Thymus (tissue), 14 donors: ENCODE measurements at places on chromosomes 5 and 9. TPM values are rescaled to one million over a fixed set of nuclear protein-coding genes. Genes with fewer than 3 reads are reported as not detected.

DNA sequence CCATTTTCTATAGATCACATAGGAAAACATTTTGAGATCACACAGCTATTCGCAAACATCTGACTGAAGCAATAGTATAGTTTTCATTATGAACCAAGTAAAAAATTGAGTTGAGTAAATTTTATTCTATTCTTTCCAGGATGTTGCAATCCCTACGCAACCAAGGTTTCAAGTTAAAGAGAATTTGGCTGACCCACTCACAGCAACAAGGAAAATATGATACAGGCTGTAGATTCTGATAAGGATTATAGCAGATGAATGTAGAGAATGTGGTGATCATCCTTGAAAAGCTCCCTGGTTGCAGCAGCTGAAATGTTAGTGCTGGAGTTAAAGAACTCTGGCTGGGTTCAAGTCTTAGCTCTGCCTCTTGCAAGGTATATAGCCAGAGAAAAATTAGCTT lies 4.7 kb downstream of the ABCA1 start:
- no peak overlapping the region for H3K27ac ChIP-seq
- peaks cover 19% of the 10 kb centered on the region for H3K4me1 ChIP-seq
- DNase-seq, result no peak
- no peaks in the 10 kb centered on the region for H3K36me3 ChIP-seq

GRCh38 chr5:139814704-139815280 lies 19.2 kb downstream of the PSD2 start:
- no peak for DNase-seq
- no peaks in the 10 kb centered on the region for H3K36me3 ChIP-seq
- no peak overlapping the region for H3K27ac ChIP-seq
- no peak overlapping the region for H3K4me3 ChIP-seq
- H3K4me1 ChIP-seq, result no peaks in the 10 kb centered on the region

GRCh38 chr9:4489562-4489918 lies 728 bp upstream of the SLC1A1 start:
- H3K27me3 ChIP-seq, result peaks cover 37% of the 10 kb centered on the region
- H3K4me1 ChIP-seq, result no peaks in the 10 kb centered on the region
- no peak for DNase-seq
- no peaks in the 10 kb centered on the region for H3K36me3 ChIP-seq

DNA sequence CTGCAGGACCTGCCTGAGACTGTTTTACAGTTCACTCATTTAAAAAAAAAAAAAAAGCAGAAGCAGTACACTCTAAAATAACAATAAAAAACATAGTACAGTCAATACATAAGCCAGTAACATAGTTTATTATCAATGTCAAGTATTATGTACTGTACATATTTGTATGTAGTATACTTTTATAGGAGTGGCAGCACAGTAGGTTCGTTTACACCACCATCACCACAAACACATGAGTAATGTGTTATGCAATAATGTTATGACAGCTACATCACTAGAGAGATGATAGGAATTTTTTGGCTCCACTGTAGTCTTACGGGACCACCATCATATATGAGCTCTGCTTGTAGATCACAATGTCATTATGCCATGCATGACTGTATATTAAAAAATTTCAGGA lies 462.8 kb downstream of the ISL1 start:
- no peaks in the 10 kb centered on the region for H3K4me1 ChIP-seq
- H3K27me3 ChIP-seq, result no peaks in the 10 kb centered on the region
- no peak for DNase-seq

DNA sequence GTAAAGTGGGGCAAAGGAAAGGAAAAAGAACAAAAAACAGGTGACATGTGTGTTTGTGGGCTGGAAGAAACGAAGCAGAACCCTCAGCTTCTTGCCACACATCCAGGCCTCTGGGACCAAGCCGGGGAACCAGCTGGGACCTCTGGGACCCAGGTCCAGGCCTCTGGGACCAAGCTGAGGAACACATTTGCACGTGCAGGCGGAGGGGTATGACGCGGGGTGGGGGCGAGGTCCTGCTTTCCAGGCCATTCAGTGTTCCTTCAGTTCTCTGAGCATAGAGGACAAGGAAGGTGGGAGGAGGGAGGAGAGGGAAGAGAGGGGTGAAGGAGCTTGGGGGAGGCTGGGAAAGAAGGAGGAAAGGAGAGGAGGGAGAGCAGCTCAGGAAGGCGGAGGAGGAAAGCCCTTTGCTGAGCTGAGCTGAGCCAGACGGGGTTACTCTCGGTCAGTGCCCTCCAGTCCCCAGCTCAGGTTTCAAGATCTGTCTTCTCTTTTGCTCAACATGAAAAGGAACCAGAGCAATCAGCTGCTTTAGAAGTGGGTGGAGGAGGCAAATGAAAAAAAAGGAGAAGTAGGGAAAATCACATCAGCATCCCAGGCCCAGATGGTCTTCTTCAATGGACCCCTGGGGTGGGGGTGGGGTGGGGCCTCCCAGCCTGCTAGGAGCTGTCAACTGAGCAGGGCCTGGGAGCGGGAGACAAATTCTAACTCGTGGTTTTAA lies 59.1 kb downstream of the ABCA1 start:
- H3K4me1 ChIP-seq, result peaks cover 2% of the 10 kb centered on the region
- peaks cover 67% of the 10 kb centered on the region for H3K36me3 ChIP-seq
- H3K27me3 ChIP-seq, result no peaks in the 10 kb centered on the region
- DNase-seq, result no peak

GRCh38 chr9:71814815-71815214 lies 46.5 kb upstream of the CEMIP2 start:
- no peaks in the 10 kb centered on the region for H3K27me3 ChIP-seq
- H3K27ac ChIP-seq, result no peak overlapping the region
- no peaks in the 10 kb centered on the region for H3K36me3 ChIP-seq
- H3K4me1 ChIP-seq, result no peaks in the 10 kb centered on the region
- no peak for DNase-seq

GRCh38 chr5:142473038-142473437 lies 148.2 kb upstream of the SPRY4 start:
- no peak overlapping the region for H3K4me3 ChIP-seq
- no peaks in the 10 kb centered on the region for H3K4me1 ChIP-seq
- H3K27me3 ChIP-seq, result no peaks in the 10 kb centered on the region
- H3K36me3 ChIP-seq, result no peaks in the 10 kb centered on the region
- H3K27ac ChIP-seq, result no peak overlapping the region
- DNase-seq, result no peak

- no peak for DNase-seq
- H3K27me3 ChIP-seq, result no peaks in the 10 kb centered on the region
- H3K4me1 ChIP-seq, result no peaks in the 10 kb centered on the region
Observed at GRCh38 chr5:89983216-89983615, 426.3 kb downstream of the CETN3 start.

- H3K27me3 ChIP-seq, result no peaks in the 10 kb centered on the region
- H3K4me1 ChIP-seq, result no peaks in the 10 kb centered on the region
- H3K4me3 ChIP-seq, result no peak overlapping the region
- no peaks in the 10 kb centered on the region for H3K36me3 ChIP-seq
Observed at GRCh38 chr5:59992206-59992605, 98.7 kb upstream of the PDE4D start.

- H3K4me1 ChIP-seq, result no peaks in the 10 kb centered on the region
- H3K27ac ChIP-seq, result no peak overlapping the region
- no peaks in the 10 kb centered on the region for H3K27me3 ChIP-seq
- H3K4me3 ChIP-seq, result no peak overlapping the region
- no peaks in the 10 kb centered on the region for H3K36me3 ChIP-seq
Observed at GRCh38 chr5:57716661-57717060, 234.1 kb upstream of the ACTBL2 start.

- H3K27me3 ChIP-seq, result no peaks in the 10 kb centered on the region
- H3K4me1 ChIP-seq, result peaks cover 5% of the 10 kb centered on the region
- no peak overlapping the region for H3K4me3 ChIP-seq
- no peak for DNase-seq
- H3K27ac ChIP-seq, result no peak overlapping the region
Observed at GRCh38 chr9:99154356-99154755, 49.4 kb downstream of the TGFBR1 start.

DNA sequence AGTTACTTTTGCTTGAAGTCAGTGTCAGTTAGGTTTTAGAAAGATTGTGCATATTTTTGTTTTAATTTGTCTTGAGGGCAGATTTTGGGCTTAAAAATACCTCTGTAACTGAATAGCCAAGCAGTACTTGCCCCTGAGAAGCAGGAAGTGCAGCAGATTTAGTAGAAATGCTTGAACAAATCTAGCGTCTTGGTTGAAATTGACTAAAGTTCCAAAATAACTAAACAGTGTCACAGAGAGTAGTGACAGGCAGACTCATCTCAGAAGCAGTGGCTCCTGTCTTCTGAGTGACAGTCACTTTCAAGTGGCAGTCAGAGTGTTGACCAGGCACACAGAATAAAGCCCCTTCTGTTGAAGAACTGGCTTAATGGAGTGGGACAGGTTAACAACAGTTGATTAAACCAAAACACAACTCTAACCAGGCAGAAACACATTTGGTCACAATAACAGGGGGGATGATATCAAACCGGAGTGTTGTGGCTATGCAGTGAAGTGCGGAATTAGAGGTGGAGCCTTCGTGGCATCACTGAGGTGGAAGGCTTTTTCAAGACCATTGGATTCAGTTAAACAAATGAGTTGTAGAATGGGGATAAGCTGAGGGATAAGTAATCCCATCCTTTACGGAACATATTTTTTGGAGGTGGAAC lies 29.1 kb downstream of the TRIO start:
- peaks cover 39% of the 10 kb centered on the region for H3K4me1 ChIP-seq
- no peaks in the 10 kb centered on the region for H3K27me3 ChIP-seq
- peak overlapping the region; percentile 73 for H3K27ac ChIP-seq
- DNase-seq, result peak; percentile 48

DNA sequence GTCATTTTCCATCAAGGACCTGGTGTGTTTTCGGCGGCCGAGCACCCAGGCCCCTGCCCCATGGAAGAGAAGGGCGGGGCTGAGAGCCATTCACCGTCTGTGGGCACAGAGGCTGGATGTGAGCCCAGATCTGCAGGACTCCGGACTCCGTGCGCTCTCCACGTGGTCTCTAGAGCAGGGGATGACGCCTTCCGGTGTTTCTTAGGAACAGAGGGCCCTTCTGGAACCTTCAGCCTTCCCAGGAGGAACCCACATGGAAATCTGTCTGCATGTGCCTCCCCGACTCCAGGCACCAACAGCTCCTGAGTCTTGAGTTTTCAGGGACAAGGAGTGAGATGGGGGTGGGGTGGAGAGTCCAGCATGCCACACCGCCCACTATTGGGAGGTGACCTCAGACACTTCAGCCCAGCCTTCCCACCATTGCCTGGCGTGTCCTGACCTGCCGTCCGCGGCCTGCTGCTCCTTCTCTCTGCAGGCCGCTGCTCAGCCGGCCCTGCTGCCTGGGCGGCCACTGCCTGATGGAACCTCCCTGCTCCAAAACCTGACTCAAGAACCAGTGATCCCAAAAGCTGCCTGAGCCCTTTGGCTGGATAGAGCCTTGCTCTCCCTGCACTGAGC lies 2.4 kb upstream of the RXRA start:
- H3K36me3 ChIP-seq, result no peaks in the 10 kb centered on the region
- H3K27me3 ChIP-seq, result peaks cover 60% of the 10 kb centered on the region
- peaks cover 6% of the 10 kb centered on the region for H3K4me1 ChIP-seq
- H3K4me3 ChIP-seq, result no peak overlapping the region

- H3K27ac ChIP-seq, result peak overlapping the region; percentile 14
- H3K27me3 ChIP-seq, result no peaks in the 10 kb centered on the region
- DNase-seq, result no peak
Observed at GRCh38 chr9:112012026-112012902, 115.7 kb downstream of the UGCG start.

GRCh38 chr5:176355400-176356178 lies 6.0 kb downstream of the KIAA1191 start:
- no peaks in the 10 kb centered on the region for H3K27me3 ChIP-seq
- H3K36me3 ChIP-seq, result peaks cover 77% of the 10 kb centered on the region
- H3K4me1 ChIP-seq, result peaks cover 5% of the 10 kb centered on the region
- H3K4me3 ChIP-seq, result no peak overlapping the region
- DNase-seq, result no peak
- no peak overlapping the region for H3K27ac ChIP-seq

DNA sequence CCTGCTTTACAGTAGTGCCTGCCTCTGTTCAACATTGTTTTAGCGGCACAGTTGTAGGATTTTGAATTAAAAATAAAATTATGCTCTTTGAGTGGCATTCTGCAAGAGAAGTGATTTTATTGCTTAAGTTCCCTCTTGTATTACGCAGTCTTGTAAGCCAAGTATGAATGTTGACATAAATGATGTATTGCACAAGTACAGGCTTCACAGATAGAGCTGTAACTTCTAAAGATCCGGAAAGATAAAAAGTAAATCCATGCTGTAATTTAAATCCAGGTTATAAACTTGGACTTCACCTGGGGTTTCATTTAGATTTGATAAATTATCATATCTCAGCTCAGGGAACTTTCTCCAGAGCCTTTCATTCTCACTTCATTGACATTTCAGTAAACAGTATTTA lies 1114.7 kb downstream of the PTPRD start:
- H3K4me3 ChIP-seq, result no peak overlapping the region
- no peaks in the 10 kb centered on the region for H3K27me3 ChIP-seq
- H3K4me1 ChIP-seq, result no peaks in the 10 kb centered on the region
- H3K36me3 ChIP-seq, result no peaks in the 10 kb centered on the region
- no peak overlapping the region for H3K27ac ChIP-seq

DNA sequence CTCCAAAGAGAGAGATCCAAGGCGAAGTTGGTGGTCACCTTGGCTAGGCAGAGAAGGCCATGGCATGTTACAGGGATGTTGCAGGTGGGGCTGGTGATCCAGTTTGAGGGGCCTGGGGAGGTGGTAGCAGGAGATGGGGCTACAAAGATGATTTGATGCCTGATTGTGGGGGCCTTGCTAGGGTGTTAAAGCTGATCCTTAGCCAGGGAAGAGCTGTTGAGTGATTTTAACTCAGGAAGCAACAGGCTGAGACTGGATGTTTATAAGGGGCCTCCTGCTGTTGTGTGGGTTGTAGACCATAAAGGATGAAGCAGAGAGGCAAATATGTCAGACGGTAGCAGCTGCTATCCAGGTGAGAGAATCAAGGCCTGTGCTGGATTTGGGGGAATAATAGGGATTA lies 19.0 kb upstream of the SMAD5 start:
- H3K4me1 ChIP-seq, result no peaks in the 10 kb centered on the region
- DNase-seq, result no peak
- H3K36me3 ChIP-seq, result no peaks in the 10 kb centered on the region
- H3K4me3 ChIP-seq, result no peak overlapping the region
- no peak overlapping the region for H3K27ac ChIP-seq

The PTGES gene
- 11.1 TPM for total RNA-seq

The CCNJL gene
- total RNA-seq, result 1.7 TPM

The MARCOL gene
- total RNA-seq, result not detected

The NFIL3 gene
- 5.1 TPM for total RNA-seq
